ENCODE measurements at places on chromosomes 7 and 10.
A peak's percentile ranks its signal among the peaks of the same experiment; 100 is the strongest.

DNA sequence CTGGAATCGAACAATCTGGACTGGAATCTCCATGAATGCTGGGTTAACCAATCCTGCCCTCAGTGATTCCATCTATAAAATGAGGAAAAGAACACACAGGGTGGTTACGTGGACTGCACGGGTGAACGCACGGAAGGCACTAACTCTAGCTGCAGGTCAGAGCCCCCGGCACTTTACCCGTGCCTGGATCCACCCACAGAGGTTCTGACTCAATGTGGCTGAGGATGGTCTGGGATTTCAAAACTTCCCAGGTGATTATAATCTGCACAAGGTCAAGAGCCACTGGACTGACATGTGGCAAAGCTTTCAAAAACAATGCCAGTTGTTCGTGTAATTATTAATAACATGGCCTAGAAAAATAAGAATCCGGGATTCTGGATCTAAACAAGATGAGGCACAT is 29.2 kb downstream of the KIAA1549 start:
- DNase-seq, result peak; percentile 53

GRCh38 chr7:45582136-45582749 is 8.1 kb downstream of the ADCY1 start:
- DNase-seq, result no peak

DNA sequence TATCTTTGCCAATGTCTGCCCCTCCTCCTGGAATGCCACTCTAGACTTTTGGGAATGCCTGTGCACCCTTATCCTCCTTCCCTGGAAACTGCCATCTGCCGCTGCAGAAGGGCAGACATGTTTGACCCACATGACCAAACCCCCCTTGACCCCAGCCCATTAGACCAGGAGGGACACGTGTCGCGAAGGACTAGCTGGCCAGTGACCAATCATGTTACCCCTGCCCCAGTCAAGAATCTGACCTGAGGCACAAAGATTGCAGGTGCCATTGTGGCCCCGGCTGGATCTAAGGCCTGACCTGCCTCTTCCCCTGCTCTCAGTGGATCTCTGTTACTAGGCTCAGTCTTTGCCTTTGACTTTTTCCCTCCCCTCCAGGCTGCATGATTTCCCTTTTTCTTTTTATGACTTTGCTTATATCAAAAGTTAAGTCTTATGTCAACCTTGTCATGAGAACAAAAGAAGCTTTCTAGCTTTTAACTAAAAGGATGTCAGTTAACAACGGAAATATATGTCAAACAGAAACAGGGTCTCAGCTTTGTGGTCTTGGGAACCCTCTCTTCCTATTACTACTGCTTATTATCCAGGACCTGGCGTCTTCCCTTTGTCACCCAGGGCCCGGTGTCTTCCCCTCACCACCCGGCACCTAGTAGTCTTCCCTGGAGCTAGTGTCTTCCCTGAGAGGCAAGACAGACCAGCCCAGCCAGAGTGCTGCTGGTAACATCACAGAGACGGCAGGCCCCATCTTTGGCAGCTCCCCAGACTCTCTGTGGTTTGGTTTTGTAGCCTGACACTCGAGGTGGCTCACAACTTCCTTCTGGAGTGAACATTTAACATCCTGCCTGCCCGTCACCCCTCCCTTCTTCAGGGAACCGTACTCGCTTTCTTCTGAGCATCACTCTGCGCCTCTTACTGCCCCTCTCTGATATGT is 24.4 kb upstream of the PPIF start:
- DNase-seq, result peak; percentile 59

- no peak for DNase-seq
Measured at GRCh38 chr10:114925587-114926586, 12.1 kb upstream of the TRUB1 start.

DNA sequence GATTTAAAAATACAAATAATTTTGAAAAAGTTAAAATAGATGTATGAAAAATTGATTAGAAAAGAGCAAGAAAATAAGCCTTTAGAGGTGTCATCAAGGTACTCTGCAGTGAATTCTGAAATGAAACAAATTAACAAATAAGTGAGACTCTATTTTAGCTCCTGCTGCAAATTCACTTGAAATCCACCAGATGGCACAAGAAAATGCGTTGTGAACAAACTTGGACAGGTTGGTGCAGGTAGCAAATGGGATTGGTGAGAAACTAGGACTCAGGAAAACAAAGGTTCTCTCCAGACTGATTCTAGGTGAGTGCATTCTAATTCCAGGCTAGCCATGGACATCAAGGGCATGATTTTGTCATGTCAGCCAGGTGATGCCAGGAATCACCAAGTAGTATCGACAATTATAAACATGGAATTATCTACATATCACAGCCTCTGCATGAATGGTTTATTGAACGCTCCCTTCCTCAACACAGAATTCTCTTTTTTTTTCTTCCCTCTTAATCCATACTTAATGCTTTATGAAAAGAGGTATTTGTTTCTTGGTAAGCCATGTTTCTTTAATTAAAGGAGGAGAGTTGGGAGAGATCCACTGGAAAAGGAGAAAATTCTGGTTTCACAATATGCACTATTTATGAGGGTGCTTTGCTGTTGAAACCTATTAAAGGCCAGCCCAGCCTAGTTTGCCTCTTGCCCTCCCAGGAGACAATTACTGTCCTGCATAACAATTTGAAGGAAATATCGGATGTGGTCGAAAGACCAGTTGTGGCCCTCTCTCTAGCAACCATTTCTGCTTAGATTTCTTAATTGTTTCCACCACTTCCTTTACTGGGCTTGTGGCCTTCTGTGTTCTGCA is 118.1 kb downstream of the ZNF365 start:
- peak; percentile 39 for DNase-seq

DNA sequence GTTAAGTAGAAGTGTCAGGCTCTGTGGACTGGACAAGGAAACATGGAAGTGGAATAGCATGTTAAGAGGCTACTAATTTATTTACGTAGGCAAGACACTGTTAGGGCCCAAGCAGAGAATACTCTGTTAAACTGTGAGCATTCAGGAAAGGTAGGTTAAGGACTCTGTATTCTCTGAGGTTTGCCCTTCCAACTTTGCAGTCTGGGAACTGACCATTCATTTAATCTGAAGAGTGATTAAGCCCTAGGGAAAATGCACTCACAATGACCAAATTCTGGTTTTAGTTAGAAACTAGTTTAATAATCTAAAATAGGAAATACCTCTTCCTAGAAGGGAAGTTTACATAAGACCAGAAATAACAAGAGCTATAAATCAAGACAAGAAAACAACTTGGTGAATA is 266.6 kb downstream of the SUGCT start:
- DNase-seq, result no peak

GRCh38 chr7:21338728-21339164 is 89.1 kb upstream of the SP4 start:
- DNase-seq, result no peak

DNA sequence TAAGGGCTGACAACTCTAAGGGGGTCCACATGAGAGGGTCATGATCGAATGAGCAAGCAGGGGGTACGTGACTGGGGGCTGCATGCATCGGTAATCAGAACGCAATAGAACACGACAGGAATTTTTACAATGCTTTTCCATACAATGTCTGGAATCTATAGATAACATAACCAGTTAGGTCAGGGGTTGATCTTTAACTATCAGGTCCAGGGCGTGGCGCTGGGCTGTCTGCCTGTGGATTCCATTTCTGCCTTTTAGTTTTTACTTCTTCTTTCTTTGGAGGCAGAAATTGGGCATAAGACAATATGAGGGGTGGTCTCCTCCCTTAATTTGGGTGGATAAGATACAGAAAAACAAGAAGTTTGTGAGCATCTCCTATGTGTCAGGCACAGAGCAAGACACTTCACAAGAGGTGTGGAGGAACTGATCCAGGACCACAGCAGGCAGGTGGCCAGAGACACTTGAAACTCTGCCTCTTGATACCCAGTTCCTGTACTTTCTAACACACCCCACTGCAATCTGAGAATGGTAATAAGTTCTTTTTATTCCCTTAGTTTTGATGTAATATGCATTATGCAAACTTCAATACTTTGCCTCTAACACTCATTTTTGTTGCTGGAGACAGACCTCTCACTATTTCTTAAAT is 18.0 kb upstream of the MRLN start:
- no peak for DNase-seq

DNA sequence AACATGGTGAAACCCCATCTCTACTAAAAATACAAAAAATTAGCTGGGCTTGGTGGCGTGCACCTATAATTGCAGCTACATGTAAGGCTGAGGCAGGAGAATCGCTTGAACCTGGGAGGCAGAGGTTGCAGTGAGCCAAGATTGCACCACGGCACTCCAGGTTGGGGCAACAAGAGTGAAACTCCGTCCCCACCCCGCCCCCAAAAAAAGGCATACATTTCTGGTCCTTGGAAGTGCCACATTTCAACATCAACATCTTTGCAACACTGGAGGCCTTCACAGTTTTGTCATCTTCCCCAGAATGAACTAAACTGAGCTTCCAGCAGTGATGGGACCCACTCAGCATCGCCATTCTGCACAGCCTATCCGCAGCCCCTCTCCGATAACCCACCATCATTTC is 36.6 kb downstream of the FAM53B start:
- DNase-seq, result no peak

GRCh38 chr10:98424295-98425254 is 9.6 kb upstream of the PYROXD2 start:
- no peak for DNase-seq

GRCh38 chr10:98646998-98647917 is 200.5 kb upstream of the HPS1 start:
- DNase-seq, result no peak

- peak; percentile 17 for DNase-seq
Measured at GRCh38 chr7:131945313-131945911, 389.0 kb upstream of the PODXL start.

DNA sequence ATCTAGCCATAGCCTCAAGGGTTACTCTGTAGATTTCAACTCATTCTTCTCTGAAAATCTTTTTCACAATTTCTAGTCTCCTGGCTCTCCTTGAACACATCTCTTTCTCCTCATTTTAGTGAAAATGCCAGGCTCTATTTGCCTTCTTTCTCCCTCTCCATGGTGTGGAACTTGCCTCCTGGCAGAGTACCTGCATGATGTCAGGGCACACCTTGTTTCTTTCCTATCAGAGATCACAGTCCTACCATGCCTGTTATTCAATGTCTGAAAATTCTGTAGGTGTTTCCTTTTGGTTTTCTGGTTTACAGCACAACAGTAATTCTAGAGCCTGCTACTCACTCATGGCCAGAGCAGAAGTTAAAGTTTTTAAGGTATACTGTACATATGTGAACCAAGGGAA is 237.8 kb downstream of the ADK start:
- no peak for DNase-seq

GRCh38 chr10:8279598-8279997 is 225.1 kb downstream of the GATA3 start:
- peak; percentile 46 for DNase-seq

DNA sequence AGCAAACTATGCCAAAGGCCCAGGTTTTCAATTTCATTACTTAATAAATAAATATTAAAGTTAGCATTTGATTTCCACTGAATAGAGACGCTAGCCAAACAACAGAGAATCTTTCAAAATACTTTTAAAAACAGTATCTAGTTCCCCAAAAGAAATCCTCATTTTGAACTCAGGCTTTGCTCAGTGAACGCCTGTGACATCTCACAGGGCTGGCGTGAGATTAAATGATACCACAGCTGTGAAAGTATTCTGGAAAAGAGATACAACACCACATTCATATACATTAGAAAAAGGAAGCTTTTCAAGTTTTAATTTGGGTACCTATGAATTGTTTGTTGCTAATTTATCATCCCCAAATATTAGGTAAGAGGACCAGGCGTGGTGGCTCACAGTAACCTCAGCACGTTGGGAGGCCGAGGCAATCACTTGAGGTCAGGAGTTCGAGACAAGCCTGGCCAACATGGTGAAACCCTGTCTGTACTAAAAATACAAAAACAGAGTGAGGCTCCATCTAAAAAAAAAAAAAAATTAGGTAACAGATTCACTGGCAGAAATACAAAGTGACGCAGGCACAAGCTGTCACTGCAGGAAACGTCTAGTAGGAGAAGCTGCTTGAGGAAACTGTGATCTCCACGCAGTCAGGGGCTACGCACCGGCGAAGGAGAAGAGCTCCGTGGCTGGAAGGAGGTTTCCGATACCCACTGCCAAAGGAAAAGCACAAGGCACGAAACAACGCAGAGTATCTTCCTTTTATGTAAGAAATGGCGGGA is 50.0 kb downstream of the AMZ1 start:
- no peak for DNase-seq

GRCh38 chr10:118912961-118913600 is 116.4 kb upstream of the NANOS1 start:
- DNase-seq, result no peak

DNA sequence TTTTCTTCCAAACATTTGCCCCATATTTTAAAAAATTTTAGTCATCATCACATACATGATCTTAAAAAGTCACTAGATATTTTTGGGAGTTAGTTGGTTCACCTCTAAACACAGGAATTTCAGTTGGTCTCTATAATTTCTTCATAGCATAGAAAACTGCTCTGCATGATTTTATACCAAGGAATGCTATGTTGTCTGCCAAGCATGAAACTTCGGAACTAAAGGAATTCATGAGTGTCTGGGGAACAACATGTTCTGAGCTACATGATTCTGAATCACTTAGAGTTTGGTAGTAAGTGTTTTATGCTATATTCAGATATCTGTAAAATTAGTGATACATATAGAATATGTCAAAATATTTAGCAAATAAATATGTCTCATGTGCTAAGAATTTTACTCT is 957.8 kb downstream of the GATA3 start:
- no peak for DNase-seq

- no peak for DNase-seq
Measured at GRCh38 chr7:69656077-69656476, 57.8 kb downstream of the AUTS2 start.

GRCh38 chr10:30762620-30763019 is 133.1 kb upstream of the LYZL2 start:
- no peak for DNase-seq

DNA sequence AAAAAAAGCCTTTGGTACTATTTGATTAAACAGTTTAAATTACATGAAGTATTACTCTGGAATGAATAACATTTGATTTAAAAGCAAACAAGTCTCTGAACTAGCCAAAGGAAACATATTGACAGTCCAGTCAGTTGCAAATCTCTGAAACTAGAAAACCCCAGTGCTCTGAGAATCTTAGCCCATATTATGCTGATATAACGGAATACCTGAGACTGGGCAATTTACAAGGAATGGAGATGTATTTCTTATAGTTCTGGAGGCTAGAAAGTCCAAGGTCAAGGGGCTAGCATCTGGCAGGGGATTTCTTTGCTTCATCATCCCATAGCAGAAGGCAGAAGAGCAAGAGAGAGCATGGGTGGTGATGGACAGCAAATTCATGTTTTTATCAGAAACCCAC is 21.7 kb upstream of the FKBP9 start:
- no peak for DNase-seq

- DNase-seq, result no peak
Measured at GRCh38 chr10:63021225-63021624, 111.9 kb upstream of the NRBF2 start.
